ENCODE measurements at places on chromosomes 2 and 18.

DNA sequence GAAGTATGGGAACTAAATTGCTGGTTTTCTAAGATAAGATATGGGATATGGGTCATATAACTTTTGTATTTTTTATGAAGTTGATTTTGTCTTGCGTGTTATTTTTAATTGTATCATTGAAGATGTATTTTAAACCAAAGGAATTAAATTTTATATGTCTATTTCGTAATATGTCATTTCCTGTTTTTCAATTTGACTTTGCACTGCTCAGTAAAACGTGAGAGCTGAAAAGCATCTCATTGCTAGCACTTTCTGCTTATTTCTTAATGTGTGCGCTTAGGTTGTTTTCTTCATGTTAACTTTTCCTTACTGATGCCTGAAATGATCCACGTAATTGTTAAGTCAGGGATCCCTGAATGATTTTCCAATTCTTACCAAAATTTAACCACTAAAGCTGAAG is 41.2 kb upstream of the KLF11 start:
- H3K4me1 ChIP-seq: no peaks in the 10 kb centered on the region
- H3K36me3 ChIP-seq: no peaks in the 10 kb centered on the region
- H3K27me3 ChIP-seq: no peaks in the 10 kb centered on the region
- H3K4me3 ChIP-seq: no peak overlapping the region

DNA sequence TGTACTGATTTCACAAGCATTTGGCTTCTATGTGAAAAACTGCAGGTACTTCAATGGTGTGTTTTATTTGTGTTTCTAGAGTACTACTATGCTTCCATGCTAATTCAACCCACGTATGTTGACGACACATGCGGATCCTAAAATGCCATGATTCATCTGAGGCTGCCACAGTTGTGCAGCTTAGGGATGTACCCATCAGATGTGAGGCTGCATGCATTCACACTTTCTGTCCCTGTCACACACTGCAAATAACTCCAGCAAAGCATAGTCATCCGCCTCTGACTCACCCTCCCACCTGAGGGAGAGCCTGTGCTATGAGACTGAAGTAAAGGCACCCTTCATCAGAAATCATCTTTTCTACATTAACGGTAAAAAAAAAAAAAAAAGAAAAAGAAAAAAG is 22.1 kb upstream of the SERTAD2 start:
- peaks cover 19% of the 10 kb centered on the region for H3K4me1 ChIP-seq
- no peak overlapping the region for H3K27ac ChIP-seq
- no peak for DNase-seq
- H3K27me3 ChIP-seq: no peaks in the 10 kb centered on the region
- H3K4me3 ChIP-seq: no peak overlapping the region

- peaks cover 45% of the 10 kb centered on the region for H3K4me1 ChIP-seq
- no peak for DNase-seq
- H3K4me3 ChIP-seq: no peak overlapping the region
- no peak overlapping the region for H3K27ac ChIP-seq
- no peaks in the 10 kb centered on the region for H3K27me3 ChIP-seq
Observed at GRCh38 chr2:24576617-24577016, 85.6 kb downstream of the NCOA1 start.

DNA sequence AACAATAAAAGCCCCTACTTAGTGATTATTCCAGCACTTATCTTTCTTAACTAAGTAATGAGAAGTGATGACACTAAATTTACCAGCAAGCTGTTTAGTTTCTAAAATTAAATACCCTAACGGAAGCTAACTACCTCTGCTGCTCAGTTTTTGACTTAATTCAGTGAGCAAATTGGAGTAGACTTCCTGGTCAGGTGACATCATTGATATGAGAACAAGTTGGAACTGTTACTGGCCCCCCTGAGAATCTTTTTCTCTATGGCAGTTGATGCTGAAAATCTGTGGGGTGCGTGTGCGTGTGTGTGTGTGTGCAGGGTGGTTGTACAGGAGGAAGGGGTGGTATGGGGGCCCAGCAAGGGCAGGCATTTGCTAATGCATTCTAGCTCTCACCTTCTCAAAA is 35.5 kb upstream of the BMP10 start:
- peaks cover 46% of the 10 kb centered on the region for H3K4me1 ChIP-seq
- no peak overlapping the region for H3K4me3 ChIP-seq
- peaks cover 3% of the 10 kb centered on the region for H3K36me3 ChIP-seq
- peak overlapping the region; percentile 25 for H3K27ac ChIP-seq
